ENCODE measurements at places on chromosomes 4 and X. TPM values are rescaled to one million over a fixed set of nuclear protein-coding genes. Genes with fewer than 3 reads are reported as not detected.

MAGEA2 gene
- total RNA-seq, result not detected

DOCK11 gene
- total RNA-seq, result 4.2 TPM

XK gene
- 9.0 TPM for total RNA-seq

GLRA2 gene
- total RNA-seq, result not detected

CPZ gene
- not detected for total RNA-seq

HTN1 gene
- total RNA-seq, result not detected

DNA sequence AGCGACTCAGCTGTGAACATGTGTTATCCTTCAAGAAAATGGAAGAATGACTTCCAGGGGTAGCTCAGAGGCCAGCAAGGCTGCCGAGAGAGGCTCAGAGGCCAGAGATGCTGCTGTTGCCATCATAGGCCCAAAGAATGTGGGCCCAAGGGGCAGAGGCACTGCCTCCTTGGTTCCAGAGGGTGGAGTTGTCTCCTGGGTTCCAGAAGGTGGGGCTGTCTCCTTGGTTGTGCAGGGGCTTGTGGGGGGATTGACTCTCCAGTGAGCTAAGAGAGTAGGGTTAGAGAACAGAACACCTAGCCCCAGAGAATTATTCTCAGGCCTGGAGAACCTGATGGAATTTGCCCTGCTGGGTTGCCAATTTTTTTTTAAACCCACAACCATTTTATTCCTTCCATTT lies 62.6 kb downstream of the DGKK start:
- DNase-seq, result no peak

DNA sequence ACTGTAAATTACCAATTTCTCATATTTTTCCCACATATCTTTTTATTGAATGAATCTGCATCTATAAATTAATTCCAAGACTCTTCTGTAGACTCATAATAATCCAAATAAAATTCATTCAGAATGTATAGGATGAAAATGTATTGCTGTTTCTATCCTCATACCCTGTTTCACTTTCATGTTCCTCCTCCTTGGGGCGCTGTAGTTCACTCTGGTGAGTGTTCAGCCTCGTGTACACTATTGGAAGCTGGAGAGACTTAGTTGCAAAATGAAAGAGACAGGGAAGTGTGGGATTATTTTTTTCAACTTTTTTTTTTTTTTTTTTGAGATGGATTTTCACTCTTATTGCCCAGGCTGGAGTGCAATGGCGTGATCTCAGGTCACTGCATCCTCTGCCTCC lies 296.1 kb downstream of the TLL1 start:
- DNase-seq, result no peak

- no peak for DNase-seq
Observed at GRCh38 chr4:156188596-156188995, 234.9 kb upstream of the CTSO start.

GRCh38 chr4:79083406-79084010 lies 144.3 kb upstream of the PAQR3 start:
- DNase-seq, result no peak

- no peak for DNase-seq
Observed at GRCh38 chr4:139866276-139866962, 200.8 kb downstream of the MGST2 start.

DNA sequence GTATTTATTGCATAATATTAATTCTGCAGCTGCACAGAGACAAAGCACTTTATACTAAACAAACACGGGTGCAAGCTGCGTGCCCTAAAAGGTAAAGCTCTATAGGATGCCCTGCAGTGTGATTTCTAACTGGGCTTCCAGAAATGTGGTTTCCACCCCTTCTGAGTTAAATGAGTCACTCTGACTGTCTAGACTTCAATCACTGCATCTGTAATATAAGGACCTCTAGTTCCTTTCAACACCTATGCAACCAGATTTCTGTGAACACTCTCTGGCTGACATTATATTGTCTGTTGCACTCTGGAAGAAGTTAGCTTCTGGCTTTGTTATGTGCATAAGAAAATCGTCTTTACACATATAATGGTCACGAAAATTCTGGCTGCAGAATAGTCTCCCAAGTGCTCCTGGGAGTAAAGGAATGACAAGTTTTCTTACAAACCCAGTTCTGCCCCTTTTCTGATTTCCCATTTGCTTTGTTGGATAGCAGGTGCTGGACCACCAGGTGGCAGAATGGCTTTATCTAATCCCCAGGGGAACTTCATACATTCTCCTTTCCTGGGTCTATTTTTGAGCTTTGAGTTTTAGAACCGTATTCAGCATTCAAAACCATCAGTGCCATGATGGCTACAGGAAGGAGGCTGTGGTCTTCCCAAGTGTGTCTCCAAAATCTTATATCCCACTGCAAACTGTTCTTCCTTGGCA lies 842.2 kb downstream of the STIM2 start:
- DNase-seq, result no peak

GRCh38 chrX:39815631-39816030 lies 282.1 kb downstream of the BCOR start:
- no peak for DNase-seq

GRCh38 chr4:168604496-168605373 lies 107.9 kb downstream of the PALLD start:
- DNase-seq, result no peak

DNA sequence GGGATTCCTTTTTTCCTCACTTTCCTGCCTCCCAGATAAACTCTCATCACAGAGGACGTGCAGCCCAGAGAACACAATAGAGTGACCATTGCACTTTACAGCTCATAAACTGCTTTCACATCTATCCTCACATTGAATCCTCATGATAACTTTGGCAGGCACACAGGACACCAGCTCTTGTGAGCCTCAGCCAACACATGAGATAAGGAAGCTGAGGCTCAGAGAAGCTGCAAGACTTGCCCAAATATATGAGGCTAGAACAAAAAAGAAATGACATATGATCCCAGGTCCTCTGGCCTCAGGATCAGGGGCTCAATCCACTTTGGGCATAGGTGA lies 85.0 kb upstream of the CPEB2 start:
- DNase-seq, result no peak

DNA sequence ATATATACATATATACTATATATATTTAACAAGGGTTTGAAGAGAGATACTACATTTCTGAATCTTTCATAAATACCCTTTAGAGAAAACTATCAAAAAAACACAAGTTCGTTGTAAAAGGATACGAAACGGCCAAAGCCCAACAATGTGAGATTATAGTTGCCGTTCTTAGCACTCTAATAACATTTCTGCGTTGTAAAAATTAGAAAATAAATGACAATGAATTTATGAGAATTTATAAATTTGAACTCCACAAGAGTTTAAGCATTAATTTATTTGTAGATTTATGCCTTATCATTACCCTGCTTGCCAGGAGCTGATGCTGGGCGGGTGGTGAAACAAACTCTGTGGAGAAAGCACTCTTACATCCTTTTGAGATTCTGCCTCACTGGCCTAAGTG lies 1.1 kb downstream of the WDR17 start:
- DNase-seq, result no peak

DNA sequence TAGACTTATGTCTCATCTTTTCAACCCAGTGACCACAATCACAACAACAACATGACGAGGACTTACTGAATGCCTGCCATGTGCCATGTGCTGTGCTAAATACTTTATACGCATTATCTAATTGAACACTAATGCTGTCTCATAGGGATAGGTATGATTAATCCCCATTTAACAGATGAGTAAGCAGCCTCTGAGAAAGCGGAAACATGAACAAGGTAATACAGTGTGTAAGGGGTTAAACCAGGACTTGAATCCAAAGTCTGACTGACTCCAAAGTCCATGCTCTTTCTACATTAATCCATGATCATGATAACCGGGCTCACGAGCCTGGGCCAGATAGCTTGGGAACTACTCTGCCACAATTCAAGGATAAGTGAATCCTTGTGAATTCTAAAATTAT lies 105.3 kb upstream of the MBNL3 start:
- no peak for DNase-seq

- DNase-seq, result no peak
Observed at GRCh38 chr4:55132775-55133174, 7.4 kb upstream of the KDR start.

DNA sequence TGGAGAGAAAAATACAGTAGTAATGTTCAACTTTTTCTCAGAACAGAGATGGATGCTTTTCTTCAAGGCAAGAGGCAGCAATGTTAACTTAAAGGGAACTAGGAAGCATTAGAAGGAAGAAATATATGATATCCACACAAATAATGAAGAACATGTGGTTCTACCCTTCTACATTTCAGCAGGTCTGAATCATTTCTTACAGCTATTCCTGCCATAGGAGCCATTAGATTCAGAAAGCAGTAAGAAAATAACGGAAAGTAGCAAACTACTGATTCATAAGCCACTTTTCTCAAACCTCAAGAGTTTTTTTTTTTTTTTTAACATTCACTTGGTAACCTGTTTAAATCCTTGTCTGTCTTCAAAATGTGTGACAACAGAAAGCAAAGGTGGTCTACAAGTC lies 1251.6 kb upstream of the AGA start:
- no peak for DNase-seq

DNA sequence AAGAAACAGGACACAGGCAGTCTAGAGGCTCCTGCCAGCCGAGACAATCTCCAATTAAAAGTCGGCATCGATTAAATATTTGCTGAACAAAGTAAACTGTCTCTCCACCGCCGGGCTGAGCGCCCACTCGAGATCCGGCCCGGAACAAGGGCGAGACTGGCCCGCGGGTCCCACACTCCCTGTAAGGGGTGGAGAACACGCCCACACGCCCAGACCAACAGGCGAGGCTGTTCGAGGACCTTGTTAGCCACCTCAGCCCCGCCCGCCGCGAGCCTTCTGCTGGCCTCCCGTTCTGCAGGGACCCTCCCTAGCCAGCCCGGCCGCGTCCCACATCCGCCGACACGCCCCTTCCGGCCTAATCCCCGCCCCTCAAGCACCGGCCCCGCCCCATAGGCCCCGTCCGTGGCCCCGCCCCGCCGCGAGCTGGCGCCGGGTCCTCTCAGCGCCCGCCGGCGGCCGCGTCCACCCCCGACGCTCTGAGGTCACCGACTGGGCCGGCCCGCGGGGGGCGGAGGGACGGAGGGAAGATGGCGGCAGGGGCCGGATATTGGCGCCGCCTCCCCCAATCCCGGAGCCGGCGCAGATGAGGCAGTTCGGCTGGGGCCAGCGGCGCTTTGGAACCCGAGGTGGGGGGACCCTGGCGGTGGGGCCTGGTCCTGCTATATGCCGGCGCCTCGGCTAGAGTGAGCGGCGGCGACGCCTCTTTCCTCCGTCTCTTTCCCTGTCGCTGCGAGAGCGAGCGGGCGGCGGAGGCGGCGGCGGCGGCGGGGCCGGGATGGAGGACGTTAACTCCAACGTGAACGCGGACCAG lies at the start of gene SLAIN2:
SLAIN2 (plus strand) TSS at position 565 of the 811 bp plus-strand sequence; CDS start at position 776, 211 bp downstream.
- DNase-seq, result peak; percentile 100

GRCh38 chr4:174091130-174091529 lies 192.3 kb downstream of the FBXO8 start:
- DNase-seq, result no peak

GRCh38 chr4:54661686-54662085 lies 3.9 kb downstream of the KIT start:
- no peak for DNase-seq

DNA sequence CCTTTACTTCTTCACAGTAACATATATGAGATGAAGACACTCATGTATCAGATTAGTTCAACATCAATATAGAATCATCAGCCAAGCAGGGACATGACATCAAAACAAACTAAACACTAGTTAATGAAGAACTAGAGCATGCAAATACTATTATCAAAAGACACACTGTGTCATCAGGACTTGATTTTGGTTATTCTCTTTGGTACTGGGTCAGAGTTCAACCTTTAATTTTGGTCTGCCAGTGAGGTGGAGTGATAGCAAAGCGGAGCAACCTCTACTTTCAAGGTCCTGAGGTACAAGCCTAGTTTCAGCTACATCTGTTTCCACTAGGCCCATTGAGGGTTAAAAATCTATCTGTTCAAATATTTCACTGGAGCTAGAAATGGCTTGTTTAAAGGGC lies 70.5 kb downstream of the TEX13A start:
- DNase-seq, result no peak

DNA sequence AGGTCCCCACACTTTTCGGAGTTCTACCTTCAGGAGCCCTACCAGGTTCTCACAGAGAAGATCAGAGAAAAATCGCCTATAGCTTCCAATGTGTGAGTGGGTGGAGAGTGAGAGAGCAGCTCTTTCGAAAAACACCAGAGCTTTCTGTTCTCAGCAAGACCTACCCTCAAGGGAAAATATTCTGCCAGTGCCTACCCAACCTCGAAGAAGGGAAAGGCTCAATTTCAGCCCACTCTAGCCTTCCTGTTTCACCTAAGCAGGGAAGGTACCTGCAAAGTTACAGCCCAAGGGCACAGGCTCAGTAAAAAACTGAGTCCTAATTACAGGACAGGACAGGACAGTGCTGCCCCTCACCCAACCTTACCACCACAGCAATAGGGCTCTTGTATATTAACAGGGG lies 104.0 kb upstream of the WDR17 start:
- no peak for DNase-seq

DNA sequence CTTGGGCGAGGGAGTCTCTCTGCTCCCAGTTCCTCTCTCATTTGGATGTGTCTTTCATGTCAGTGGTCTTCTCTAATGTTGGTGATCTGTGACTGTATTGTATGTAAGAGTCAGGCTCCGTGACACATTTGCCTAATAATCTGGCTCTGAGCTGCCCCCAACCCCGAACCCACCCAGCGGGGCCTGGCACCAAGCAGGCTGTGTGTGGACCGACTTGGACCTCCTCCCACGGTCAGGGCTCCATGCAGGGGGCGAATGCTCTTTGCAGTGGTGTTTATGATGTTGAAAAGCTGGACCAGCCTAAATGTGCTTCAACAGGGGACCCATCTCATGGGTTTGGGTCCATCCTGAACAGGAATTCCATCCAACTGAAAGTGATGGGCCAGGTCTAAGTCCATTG lies 47.0 kb upstream of the ADRA2C start:
- DNase-seq, result peak; percentile 24

DNA sequence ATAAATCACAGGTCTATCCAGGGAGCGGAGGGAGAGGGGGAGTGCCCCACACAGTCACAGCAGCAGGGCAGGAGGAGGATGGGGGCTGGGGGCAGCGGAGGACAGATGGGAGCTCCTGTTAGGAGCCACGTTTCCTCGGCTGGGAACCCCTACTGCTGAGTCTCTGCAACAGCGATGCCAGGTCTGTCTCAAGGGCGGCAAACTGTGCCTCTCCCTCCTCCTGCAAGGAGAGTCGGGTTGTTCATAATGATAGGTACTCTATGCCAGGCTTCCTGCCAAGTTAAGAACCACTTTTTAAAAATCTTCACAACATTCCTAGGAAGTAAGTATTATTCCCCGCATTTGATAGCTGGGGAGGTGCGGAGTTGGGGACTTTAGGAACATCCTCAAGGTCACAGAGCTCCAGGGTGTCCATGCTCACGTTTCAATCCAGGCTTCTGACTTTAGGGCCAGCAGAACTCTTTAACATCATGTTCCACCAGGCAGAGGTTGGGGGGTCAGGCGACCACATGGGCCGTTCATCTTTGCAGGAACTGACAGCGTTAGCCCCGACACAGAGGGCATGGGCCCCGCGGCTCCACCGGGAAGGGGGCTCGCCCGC lies 98.3 kb upstream of the MAML3 start:
- DNase-seq, result no peak

DNA sequence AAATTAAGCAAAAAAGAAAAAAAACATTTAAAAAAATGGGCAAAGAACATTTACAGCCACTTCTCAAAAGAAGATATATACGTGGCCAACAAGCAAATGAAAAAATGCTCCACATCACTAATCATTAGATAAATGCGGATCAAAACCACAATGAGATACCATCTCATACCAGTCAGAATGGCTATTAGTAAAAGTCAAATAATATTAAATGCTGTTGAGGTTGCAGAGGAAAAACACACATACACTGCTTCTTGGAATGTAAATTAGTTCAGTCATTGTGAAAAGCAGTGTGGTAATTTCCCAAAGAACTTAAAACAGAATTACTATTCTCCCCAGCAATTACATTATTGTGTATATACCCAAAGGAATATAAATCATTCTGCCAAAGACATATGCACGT lies 1189.0 kb downstream of the PCDH18 start:
- no peak for DNase-seq
